ENCODE measurements at places on chromosomes 1 and 21.
A peak's percentile ranks its signal among the peaks of the same experiment; 100 is the strongest.

DNA sequence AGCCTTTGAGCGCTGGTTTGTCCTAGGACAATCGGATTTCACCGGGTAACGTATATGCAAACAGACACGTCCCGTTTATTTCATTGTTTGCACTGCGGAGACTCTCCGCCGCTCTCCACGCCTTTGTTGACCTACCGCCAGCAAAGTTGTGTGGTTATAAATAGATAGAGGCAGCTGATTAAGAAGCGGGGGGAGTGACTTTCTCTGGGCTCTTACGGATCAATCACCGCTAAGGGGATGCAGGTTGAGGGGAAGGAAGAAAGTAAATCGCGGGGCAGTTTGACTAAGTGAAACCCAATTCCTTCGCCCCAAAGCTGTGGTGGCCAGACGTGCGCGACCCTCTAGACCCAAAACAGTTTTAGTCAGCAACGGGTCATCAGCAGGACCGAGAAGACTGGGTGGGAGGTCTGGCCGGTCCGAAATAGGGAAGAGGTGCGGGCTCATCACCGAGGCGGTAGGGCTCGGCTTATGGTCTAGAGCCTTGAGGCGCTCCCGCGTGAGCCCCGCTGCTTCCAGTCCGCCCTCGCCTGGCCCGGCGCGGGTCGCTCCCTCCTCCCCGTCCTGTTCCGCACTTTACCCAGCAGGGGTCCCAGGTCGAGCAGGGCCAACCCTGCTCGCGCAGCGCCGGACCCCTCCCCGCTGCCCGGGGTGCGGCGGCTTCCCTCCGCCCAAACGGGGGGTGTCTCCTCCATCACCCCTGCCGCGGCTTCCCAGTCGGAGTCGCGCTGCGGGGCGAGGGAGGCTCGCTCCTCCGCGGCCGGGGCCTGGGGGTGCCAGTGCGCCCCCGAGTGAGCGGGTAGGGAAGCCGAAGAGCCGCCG, 120.8 kb upstream of the RRP15 start:
- peak; percentile 42 for DNase-seq

- DNase-seq = no peak
Observed at GRCh38 chr1:231376101-231376500, 38.0 kb downstream of the SPRTN start.

- peak; percentile 68 for DNase-seq
Observed at GRCh38 chr1:160781186-160781766, 14.7 kb upstream of the LY9 start.

GRCh38 chr21:28641731-28642130, 350.9 kb downstream of the LTN1 start:
- DNase-seq = no peak

All from hepatocyte (in vitro differentiated cells).